ENCODE measurements at places on chromosomes 11 and 22. TPM values are rescaled to one million over a fixed set of nuclear protein-coding genes. Genes with fewer than 3 reads are reported as not detected.

GRCh38 chr22:20578192-20578591 lies 70.8 kb downstream of the MED15 start:
- no peak for DNase-seq

Gene ZBED4
- 3.5 TPM for polyA plus RNA-seq

Gene GGTLC2
- not detected for polyA plus RNA-seq

DNA sequence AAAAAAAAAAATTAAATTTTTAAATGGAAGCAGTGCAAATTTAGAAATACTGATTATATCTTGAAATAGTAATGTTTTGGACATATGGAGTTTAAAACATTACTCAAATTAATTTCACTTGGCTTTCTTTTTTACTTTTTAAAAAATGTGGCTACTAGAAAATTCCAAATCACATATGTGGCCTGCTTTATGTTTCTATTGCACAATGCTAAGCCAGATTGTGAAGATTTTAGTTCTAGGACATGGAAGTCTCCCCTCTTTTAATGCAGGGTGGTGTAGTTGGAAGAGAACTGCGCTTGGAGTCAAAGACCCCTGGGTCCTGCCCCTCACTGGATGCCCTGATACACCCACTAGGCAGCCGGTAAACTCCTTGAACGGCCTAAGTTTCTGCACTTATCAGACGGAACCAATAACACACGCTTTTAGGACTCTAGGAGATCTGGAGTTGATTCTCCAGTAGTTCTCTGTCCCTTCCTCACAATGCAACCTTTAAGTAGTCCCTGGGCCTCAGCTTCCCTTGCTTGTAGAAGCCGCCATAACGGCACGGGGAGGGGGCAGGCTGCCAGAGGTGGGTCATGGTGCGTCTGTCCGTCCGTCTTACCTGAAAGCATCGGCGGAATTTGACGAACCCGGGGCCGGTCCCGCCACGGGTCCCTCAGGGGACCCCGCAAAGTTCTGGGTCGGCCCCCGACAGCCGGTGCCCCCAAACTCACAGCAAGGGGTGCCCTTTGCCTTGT lies 505 bp downstream of the FAM227A start:
- DNase-seq: no peak

Gene SLC35F2
- 7.5 TPM for polyA plus RNA-seq

GRCh38 chr11:66112601-66113499 lies 42.8 kb downstream of the PACS1 start:
- no peak for DNase-seq

Gene TRPT1
- 16.6 TPM for polyA plus RNA-seq

Gene LRRN4CL
- polyA plus RNA-seq: 18.5 TPM

GRCh38 chr11:9231848-9232177 lies 33.3 kb downstream of the DENND5A start:
- DNase-seq: no peak

GRCh38 chr11:112878033-112878601 lies 83.1 kb upstream of the NCAM1 start:
- DNase-seq: no peak

DNA sequence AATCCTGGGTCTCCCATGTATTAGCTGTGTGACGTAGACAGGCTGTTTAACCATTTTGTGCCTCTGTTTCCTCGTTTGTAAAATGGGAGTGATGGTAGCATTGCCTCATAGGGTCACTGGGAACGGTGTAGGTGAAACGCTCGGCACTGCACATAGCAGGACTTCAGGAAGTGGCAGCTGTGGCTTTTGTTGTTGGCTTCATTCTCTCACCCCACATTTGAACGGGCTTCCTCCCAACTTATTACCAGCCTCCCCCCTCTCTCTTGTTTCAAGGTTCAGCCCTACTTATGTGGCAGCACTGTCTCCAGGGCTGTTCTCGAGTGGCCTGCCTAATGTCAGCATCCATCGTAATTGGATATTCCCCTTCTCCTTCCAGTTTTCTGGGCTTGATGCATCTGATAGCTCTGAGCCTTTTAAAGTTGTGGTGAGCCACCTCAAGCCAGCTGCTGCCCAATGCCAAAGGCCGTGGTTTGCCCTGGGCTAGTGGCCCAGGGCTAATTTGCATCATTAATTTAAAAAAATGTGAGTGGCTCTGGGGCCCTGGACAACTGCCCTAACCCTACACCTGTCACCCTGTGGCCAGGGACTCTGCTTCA lies 217.8 kb upstream of the TBCEL start:
- DNase-seq: no peak

DNA sequence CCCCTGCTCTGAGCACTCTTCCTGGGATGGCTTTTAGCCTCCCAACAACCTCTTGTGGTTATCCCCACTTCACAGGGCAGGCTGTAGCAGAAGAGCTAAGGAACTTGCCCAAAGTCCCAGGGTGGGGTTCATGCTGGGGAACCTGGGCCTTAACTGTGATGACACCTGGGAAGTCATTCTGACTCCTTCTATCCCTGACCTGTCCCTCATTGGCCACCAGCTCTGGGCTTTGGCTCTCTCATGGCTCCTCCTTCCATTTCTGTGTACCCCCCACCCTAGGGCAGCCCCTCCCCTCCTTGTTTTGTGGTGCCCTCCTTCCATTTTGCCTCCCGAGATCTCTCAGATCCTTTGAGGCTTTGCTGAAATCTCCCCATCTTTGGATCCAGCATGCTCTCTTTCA lies 2.7 kb downstream of the PPM1F start:
- DNase-seq: no peak

DNA sequence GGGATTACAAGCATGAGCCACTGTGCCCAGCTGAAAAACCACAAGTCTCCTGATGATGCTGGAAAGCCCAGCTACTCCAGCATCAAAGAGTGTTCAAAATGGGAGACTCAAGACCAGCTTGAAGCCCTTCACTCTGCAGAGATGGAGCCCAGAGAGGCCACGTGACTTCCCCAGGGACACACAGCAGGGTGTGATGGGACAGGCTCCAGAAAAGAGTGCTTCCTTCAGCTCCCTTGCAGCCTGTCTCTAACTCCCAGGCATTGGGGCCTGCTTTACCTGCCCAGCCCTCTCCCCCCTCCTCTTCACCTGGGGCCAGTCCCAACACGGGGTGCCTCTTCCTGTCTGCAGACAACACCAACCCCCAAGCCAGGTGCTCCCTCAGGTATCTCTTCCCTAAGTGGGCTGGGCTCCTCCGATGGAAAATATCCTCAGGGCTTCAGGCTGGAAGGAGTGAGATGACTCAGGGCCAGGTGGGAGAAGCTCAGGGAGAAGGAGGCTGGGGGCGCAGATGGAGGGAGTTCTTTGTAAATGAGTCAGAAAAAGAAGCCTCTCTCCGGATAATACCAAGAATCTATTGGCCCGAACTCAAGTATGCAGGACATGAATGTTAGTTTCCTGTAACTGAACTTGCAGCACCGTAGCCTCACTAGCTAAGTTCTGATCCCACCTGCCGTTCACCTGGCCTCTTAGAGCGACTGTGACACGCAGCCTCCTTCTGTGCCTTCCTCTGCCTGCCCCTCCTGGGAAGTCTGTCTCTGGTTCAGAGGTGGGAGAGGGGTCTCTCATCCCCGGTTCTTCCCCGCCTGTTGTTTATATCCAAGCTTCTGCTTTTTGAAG lies 326.6 kb downstream of the MN1 start:
- DNase-seq: peak; percentile 50

DNA sequence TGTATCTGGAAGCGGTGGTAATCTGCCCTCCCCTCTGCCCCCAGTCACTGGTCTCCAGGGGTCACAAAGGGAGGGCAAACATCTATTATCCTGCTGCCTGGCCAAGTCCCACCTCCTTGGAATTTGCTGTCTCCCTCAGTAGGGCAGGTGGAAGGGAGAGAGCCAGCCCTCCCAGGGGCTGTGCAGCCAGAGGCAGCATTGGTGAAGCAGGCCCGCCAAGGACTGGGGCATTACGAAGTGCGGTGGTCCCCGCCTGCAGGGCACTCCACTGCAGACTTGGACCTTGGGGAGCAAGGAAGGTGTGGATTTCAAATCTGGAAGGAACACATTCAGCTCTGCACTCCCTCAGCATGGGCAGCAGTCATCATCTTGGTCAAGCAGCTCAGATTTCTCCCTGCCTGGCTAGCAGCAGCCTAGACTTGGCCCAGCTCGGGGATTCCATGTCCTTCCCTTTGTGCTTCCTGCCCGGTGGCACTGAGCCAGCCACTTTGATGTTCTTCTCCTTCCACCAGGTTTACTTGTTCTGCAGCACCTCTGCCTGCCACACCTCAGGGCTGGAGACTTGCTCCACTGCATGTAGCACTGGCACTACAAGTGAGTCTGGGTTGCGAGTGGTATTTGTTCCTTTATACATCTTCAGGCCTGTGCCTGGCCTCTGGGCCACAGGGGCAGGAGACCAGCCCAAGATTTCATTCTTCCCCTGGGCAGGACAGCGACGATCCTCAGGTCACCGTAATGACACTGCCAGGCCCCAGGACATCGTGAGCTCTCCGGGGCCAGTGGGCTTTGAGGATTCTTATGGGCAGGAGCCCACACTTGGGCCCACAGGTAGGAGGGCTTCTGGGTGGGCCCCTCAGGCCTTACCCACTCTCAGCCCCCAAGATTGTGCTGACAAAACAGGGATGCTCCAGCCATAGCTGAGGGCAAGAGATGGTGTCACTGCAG lies 7.4 kb downstream of the ZP1 start:
- no peak for DNase-seq

GRCh38 chr22:20651286-20651685 lies 122.6 kb upstream of the SERPIND1 start:
- DNase-seq: no peak

Gene ACRV1
- polyA plus RNA-seq: not detected
